ENCODE measurements at places on chromosomes 7 and 10.

DNA sequence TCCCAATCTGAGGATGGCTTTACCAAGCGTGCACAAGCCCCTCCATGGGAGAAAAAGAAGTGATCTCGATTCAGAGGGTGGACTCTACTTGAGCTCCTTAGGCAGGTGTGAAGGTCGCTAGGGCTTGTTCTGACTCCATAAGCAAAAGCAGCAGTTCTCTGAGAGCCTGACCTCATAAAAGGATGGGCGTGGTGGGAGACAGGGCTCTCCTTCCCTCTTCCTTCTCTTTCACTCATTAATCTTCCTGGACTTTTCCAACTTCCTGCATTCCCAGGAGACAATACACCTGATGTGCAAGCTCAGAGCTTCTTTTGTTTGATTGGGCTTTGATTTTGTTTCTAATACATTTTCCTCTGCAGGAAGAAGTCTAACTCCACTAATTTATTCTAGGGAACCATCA lies 22.3 kb upstream of the TMEM72 start:
- no peak for DNase-seq

DNA sequence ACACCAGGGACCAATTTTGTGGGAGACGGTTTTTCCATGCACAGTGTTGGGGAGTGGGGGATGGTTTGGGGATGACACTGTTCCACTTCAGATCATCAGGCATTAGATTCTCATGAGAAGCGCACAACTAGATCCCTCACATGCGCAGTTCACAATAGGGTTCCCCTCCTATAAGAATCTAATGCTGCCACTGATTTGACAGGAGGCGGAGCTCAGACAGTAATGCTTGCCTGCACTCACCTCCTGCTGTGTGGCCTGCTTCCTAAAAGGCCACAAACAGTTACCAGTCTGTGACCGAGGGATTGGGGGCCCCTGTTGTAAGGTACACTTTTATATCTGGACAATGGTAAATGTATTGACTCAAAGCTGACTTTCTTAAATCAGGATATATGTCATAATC lies 45.6 kb upstream of the TRIL start:
- DNase-seq, result no peak

DNA sequence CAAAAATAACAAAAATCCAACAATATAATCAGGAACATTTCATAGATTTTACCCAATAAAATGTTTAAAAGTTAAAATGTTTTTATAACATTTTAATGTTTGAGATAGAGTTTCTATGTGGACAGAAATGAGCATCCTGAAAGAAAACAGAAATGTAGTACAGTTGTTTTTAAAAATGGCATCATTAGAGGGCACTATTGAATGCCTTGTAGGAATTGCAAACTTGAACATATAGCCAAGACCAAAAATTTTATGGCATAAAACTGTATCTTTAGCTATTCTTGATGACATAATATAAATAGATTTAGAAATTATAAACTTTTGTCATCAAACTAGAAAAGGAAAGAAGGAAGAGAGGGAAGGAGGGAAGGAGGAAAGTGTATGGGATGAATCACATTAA lies 1372.7 kb downstream of the GATA3 start:
- DNase-seq, result no peak

DNA sequence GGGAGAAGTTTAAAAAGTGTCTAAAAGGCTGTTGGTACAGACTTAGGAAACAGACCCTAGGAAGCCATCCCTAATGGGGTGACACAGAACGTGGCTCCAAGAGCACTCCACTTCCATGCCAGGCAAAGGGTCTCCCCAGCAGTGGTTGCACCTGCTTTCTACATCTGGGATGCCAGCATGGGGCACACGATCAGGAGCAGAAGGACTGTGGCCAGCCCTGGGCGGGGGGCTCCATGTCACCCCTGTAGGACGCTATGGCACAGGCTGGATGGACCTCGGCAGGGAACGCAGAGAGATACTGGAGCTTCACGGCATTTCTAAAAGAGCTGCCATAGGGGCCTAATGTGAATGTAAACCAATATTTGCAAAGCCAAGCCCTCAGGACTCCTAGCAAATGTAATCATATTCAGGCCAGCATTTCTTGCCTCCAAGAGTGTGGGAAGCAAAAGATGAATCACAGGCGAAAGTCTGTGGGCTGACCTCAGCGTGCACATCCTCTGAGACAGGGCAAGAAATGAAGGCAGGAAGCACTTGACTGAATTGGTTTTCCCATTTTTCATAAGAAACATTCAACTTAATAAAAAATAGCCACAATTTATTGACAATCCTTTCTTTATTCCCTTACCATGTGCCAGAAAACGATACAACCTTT lies 93.9 kb downstream of the ATXN7L1 start:
- DNase-seq, result peak; percentile 45

DNA sequence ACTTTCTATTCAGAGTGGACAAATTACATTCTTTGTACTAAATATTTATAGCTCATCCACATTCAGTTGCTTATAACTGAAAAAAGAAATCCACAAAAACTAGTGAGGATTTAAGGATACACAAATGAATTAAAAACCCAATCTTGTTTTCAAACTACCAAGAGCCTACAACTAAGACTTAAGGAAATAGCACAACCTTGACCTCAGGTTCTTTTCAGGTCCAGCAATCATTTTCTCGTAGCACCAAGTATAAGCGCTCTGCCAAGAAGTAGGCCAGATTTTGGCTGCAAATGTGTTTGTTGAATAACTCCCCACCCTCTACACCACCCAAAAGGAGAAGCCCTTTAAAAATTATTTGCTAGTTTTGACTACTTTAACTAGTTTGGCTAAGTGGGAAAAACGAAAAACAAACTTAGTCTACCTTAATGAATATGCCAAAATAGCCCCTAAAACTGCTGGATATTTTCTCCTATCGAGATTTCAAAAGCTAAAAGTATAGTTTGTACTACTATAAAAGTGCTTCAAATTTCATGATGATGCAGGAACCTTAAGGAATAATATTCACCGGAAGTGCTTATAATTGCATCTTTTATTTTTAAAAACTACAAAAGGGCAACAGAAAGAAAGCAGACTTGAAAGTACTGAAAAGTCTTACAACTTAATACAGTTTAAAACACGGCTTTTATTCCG lies 2.7 kb upstream of the KMT2E start:
- DNase-seq, result no peak

DNA sequence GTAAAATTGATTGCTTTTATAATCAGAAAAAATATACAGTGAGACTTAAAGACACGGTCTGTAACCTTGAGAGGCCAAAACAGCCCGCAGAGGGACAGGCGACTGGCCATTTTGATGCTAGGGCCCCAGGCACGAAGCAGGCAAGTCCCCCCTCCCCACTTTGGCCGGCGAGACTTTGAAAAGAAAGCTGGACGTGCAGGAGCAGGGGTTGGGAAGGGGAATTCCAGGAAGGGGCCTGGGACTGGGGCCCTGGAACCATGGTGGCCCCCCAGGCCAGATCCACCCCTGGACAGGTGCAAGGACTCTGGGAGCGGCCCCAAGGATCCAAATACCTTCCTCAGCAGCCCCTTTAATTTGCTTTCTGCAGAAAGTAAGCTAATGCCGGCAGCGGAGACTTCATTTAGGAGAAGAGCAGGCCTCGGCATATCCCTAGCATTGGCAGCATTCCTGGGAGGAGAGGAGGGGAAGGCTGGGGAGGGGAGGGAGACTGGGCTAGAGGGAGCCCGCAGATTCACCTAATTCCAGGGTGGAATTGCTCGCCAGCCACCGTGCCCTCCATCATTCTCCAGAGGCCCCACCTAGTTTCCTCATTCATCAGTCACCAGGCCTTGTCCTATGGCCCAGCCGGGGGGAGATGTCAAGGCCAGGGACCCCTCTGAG lies 24.9 kb upstream of the TNRC18 start:
- DNase-seq, result no peak

GRCh38 chr10:2575460-2575859 lies 491.9 kb upstream of the PFKP start:
- no peak for DNase-seq

DNA sequence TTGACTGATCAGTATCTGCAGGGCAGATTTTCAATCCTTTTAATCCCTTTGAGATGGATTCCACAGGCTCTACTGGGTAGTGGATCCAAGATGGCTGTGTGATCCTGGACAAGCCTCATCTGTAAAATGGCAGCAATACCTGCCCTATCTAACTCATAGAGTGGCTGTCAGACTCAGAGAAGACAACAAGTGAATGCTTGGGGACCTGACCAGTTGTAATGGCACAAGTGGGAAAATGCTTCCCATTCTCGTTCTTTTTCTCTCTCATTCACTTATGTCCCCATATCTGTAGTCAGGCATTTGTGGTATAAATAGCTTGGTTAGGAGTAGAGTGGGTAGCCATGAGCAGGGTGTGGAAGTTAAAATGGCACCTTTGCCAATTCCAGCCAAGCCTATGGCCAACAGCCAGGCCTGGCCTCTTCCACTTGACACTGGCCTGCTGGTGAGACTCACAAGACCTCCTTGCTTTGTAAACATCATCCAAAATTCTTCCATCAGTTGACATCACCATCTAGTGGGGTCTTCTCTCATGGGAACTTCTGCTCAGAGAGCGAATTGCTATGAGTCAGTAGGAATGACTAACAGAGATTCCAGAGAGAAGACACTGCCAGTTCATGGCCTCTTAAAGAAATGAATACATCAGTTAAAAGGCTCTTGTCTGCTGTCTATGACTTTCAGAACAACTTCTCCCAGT lies 150.1 kb downstream of the PLPP4 start:
- DNase-seq, result no peak

- DNase-seq, result no peak
Observed at GRCh38 chr10:33094263-33095051, 136.4 kb upstream of the ITGB1 start.

- DNase-seq, result no peak
Observed at GRCh38 chr10:122477436-122477835, 16.1 kb downstream of the HTRA1 start.

- no peak for DNase-seq
Observed at GRCh38 chr10:86170255-86171108, 196.1 kb downstream of the GRID1 start.

DNA sequence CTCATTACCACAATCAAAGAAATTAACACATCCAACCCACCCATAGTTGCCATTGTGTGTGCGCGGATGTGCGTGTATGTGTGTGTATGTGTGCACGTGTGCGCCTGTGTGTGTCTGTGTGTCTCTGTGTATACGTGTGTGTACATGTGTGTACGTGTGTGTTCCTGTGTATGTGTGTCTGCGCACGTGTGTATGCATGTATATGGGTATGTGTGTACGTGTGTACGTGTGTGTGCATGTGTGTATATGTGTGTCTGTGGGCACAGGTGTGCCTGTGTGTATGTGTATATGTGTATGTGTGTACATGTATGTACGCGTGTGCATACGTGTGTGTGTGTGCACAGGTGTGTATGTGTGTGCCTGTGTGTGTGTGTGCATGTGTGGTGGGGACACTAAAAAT lies 48.9 kb downstream of the EGFR start:
- no peak for DNase-seq

DNA sequence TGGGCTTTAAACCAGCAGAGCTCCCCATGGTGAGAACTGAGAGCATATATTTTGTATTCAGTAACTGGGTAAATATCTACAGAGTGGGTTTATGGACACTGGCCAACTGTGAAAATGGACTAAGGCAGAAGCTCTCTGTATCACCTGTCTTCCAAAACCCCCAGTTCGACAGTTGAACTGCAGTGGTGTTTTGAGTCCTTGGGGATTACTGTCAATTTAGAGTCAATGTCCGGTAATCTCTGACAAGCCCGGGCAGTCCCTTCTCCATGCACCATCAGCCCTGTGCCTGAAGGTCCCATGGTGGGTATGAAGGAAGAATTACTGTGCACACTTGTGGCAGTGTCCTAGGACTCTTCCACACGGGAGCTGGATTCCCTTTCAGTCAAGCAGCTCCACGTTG lies 235.0 kb downstream of the CCSER2 start:
- no peak for DNase-seq

GRCh38 chr7:115099906-115100305 lies 178.0 kb downstream of the MDFIC start:
- no peak for DNase-seq

DNA sequence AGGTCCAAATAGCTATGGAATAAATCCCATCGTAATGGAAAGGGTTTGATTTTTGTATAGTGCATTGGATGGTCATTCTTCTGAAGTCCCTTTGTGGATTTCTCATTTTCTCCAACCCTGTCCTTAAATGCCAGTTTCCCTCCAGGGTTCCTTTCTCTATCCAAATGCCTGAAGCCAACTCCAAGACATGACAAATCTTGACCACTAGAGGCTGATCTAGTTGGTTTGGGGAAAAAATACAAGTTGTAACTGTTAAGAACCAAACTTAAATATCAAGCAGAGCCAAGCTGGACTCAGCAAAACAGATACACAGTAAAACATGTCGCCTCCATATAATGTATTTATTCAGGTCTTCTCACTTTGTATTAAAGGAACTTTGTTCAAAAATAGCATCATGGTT lies 28.7 kb downstream of the FRMD4A start:
- DNase-seq, result no peak

DNA sequence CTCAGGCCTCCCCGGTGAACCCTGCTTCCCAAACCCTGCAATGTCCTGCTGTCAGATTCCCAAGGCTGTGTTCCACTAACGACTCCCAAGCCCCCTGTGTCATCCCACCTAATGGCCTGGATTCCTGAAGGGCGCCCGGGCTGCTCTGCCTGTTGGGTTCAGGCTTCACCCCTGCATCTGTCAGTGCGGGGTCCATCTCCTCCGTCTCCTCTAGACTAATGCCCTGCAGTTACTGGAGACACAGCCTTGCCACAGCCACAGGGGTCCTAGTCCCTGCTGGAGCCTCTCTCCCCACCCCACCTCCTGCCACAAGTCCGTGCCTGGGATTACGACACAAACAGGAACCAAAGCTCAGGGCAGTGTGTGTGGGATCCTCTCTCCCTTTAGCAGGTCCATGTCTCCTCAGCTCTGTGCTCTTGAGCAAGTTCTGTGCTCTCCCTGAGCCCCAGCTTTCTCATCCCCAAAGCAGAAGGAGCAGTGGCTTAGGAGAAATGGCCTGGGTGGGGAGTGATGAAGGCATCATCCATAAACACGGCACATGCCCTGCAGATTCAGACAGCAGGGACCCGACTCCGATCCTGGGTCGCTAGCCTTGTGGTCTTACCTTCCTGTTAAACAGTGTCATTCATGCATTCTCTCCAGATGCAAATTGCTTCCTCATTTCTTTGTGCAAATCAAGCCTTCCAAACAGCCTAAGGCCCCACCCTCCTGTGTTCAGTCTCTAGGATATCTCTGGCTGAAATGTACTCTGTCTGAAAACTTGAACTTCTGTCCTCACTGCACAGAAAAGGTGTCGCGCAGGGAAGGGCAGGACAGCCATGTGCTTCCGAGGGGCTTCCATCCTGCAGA lies 8.2 kb upstream of the RBP3 start:
- no peak for DNase-seq

GRCh38 chr10:93746844-93747284 lies 10.9 kb upstream of the LGI1 start:
- no peak for DNase-seq

- DNase-seq, result no peak
Observed at GRCh38 chr10:72223743-72224101, 7.6 kb upstream of the ASCC1 start.

GRCh38 chr7:16356301-16356958 lies 64.9 kb downstream of the CRPPA start:
- DNase-seq, result no peak
